Osteoblast (primary cell): ENCODE measurements at places on chromosomes 16 and 17. TPM values are rescaled to one million over a fixed set of nuclear protein-coding genes. Genes with fewer than 3 reads are reported as not detected.

- DNase-seq: no peak
These were observed 110.7 kb upstream of the FAM20A start for GRCh38 chr17:68711858-68712257.

DNA sequence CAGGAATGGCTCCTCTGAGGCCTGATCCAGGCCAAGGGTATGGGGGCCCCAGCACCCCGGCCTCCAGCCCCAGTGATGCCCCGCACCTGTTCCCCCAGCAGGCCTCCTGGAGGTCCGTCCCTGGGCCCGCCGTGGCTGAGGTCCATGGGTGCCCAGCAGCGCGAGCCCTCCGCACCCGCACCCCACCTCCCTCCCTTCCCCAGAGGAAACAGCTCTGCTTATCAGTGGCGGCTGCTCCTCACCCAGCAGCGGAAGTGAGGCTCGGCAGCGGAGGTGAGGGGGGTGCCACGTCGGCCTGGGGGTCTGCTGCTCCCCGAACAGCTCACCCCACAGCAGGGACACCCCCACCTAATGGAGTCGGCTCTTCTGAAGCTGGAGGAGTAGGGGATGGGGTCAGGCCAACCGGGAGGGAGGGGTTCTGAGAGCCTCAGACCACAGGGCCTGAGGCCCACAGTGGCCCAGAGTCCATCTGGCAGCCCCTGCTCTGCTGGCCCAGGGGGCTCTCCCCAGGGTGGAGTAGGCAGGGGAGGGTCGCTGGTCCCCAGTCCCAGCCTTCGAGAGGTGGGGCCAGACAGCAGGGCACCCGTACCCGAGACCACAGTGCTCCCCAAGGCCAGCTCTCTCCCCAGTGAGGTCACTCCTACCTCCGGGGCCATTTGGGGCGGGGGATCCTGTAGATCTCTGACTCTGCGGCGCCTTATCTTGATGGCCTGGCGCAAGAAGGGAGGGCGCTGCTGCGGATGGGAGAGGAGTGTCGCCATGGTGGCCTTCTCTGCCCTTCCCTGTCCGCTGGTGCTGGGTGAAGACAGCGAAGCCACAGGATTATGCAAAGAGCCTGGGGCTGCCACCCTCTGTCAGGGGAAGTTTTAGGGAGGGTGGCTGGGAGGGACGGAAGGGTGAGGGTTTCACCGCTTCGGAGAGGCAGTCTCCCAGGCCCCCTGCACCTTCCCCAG is at the start of gene UNC13D:
TSS of gene UNC13D (minus strand) at position 828 of the 953 bp plus-strand sequence. CDS start at position 761, 67 bp downstream.
- peak; percentile 66 for DNase-seq

GRCh38 chr17:62791235-62791734 is 16.8 kb downstream of the MARCHF10 start:
- peak; percentile 87 for DNase-seq

DNA sequence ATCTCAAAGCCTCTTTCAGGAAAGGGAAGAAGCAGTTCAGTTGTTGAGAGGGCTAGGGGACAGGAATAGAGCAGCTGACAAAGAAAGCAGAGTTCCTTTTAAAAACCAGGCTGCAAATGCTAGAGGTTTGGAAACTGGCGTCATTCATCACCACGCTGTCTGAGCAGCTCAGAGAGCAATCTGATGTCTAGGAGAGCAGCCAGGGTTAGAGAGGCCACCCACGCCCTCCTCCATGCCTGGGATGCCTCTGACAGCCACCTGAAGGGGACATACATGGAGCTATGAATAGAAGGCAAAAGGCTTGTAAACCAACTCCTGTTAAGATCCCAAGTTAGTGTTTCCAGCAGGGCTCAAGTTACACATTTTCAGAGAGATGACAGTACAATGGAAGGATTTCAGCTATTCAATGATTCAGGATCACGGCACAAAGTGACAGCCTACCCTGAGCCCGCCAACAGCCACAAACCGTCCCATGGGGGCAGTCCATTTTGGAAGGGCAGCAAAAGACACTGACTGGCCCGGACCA is 12.4 kb downstream of the RAB5C start:
- peak; percentile 92 for DNase-seq

DNA sequence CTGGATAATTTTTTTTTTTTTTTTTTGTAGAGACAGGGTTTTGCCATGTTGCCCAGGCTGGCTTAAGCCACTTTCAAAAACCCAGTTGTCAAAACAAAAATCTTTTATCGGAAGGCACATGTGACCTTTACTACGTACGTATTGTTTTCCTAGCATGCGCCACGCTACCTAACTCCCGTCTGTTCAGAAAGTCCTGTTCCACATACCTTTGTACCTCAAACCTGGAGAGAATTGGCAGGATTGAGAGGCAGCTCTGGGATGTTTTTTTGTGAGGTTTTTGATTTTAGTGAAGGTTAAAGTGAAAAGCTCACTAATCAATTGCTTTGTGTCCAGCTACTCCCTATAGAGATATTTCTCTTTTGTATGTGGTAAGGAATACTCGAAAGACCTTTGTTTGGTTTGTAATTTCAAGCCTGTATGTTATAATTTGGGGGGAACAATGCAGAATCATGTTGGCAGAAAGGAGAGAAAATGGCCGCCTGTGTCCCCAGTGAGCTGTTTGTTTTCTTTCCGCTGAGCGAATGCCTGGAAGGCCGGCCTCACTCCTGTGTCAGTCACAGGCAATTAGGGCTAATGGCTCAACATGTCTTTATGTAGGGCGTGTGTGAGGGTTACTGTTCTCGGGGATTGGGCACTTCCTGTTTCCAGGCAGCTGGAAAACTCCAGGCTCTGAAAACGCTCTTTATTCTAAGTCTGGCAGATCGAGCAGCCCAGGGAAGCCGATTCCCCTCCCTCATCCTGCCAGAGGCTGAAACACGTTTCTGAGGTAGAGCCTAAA is 60.8 kb upstream of the CLEC18A start:
- DNase-seq: peak; percentile 92

- DNase-seq: peak; percentile 91
These were observed 514 bp downstream of the THRA start for GRCh38 chr17:40063187-40063771.

- DNase-seq: no peak
These were observed 63.6 kb downstream of the PLCG2 start for GRCh38 chr16:81842564-81843242.

- DNase-seq: no peak
These were observed 7.2 kb upstream of the EIF4A3 start for GRCh38 chr17:80154166-80154565.

DNA sequence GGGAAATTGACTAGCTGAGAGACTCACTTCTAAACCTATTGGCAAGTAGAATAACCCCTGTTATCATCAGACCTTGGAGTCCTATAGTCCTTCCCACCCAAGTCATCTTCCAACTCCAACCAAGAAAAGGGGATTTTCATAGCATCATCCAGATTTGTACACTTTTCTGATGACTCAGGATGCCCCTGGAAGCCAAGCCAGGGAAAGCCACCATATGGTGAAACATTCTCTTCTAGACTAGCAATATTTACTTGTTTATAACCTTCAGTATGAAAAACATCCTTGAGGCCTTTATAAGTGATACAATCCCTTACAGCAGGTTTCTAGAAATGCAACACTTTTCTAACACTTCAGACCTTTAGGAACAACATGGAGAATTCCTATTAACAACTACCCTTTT is 618.8 kb upstream of the CDH11 start:
- DNase-seq: no peak

DNA sequence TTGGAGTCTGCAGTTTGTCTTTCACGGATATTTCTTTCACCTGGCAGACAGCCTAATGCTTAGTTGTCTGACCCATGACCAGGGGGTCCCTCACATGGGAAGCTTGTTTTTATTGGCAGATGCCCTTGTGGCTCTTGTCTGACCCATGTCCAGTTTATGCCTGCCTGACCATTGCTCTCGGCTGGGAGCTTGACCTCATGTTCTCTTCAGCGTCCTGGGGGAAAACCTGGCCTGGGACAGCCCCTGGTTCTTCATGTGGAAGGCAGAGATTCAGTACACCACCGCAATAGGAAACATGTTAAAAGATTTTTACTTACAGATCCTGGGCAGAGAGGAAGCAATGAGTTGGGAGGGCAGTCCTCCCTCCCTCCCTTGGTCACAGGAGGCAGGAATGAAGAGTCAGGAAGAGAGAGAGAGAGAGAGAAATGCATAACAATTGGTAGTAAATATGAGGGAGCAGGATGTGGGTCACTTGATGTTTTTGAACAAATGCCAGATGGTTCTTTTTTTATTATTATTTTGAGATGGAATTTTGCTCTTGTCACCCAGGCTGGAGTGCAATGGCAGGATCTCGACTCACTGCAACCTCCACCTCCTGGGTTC is 302.7 kb upstream of the MYOCD start:
- no peak for DNase-seq

DNA sequence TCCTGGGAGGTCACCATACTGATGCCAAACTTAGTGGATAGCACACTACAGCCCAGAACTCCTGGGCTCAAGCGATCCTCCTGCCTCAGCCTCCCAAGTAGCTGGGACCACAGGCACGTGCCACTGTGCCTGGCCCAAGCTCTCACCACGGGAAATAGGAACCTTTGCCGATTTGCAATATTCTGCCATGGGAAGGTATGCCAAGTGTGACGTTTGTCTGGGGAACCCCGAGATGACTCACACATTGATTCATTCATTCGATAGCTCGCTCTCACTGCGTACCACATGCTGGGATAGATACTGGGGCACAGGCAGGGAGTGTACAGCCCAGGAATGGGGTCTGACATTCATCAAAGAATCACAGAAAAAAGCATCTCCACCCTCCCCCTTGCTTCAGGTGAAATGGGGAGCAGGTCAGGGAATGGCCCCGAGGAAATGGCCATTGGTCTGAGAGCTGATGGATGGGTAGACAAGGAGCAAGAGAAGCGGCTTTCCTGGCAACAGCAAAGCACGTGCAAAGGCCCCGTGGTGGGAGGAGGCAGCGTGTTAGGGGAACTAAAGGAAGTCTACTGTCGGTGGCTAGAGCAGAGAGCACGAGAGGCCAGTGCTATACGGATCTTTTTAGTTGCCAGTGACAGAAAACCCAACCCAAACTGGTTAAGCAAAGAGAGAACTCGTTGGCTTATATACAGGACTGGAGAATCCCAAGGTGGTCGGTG is 44.1 kb downstream of the DNAH17 start:
- DNase-seq: peak; percentile 96

GRCh38 chr16:88856122-88856827 is 472 bp downstream of the GALNS start:
- DNase-seq: peak; percentile 94

DNA sequence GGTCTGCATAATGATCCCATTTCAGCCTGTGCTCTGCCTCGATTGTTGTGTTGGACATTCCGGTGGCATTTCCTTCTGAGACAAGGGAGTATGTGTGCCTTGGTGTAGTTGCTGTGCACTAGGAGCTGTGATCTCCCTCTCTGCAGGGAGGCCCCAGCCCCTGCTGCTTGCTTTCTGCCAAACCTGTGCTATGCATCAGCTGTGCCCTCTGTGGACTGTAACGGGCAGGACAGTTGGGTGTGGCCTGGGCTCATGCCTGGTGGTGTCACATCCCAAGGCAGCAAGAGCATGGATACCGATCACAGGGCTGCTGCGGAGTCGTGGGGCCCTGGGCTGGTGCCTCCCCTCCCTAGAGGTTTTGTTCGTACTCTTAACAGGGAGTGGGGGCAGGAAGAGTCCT is 3.8 kb upstream of the JPT2 start:
- DNase-seq: peak; percentile 69

DNA sequence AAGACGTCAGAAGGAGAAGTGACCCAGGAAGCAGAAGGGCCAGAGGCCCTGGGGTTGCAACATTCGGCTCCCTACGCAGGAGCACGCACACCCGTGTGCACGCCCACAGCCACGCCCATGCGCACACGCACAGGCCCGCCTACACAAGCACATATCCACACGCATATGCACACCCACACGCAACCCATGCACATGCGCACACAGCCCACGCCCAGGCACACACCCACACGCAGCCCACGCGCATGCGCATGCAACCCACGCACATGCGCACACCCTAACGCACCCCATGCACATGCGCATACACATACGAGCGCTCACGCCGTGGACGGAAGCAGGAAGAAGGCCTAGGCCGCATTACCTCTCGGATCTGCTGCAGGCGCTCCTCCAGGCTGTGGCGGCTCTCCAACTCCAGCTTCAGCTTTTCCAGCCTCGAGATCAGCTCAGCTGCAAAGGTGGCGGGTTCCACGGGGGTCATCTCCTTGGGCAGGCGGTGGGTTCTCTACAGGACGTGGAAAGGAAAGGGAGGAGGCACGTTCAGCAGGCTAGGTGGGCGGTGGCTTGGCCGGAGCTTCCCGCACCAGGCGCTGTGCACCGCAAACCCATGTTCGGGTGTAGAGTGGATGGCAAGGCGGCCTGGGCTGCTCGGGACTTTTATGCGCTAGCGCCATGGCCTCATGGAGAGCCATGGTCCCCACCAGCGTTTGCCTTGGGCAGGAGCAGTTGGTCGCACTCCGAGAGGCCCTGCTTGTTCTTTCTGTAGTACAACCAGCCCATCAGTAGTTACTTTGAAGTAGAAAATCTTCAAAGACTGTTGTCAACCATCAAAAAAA is 23.4 kb downstream of the AXIN2 start:
- DNase-seq: peak; percentile 46

DNA sequence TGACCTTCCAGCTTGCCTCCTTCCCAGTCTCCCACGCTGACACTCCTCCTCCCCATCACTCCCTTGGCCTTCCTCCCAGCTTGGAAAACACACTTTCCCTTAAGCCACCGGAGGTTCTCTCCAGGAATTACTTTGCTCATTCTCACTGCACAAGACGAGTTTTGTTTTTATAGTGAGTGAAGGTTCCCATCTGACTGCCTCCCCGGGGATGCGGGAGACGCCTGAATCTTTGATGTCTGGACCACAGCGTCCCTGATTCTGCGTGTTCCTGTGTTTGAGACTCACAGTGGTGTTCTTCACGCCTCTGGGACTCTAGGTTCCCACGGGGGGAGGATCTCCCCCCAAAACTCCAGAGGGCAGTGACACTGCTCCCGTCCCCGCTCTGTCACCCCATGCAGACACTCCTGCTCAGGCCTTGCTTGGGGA is 2.0 kb downstream of the DNAI2 start:
- DNase-seq: peak; percentile 90

- peak; percentile 56 for DNase-seq
These were observed 2.6 kb upstream of the STH start for GRCh38 chr17:45996282-45996937.

GRCh38 chr16:56738221-56738620 is 8.3 kb downstream of the NUP93 start:
- no peak for DNase-seq

DNA sequence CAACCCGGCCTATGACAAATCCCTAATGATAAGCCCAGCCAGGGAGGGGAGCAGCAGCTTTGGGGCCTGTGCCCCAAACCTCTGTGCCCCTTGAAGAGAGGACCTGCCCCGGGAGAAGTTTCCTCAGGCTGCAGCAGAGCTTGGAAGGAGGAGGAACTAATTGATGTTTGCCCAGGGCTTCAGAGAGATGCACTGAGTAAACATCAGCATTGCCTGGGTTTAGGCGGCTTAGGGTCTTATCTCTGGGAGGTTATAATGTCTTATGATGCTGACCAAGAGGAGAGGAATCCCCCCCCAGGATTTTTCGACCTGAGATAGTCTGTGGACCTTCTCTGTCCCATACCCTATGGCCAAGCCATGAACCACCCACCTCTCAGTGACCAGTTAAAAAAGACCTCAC is 148.7 kb upstream of the SDK2 start:
- DNase-seq: no peak

GRCh38 chr16:13621639-13622038 is 298.3 kb upstream of the ERCC4 start:
- DNase-seq: no peak

GRCh38 chr16:84143081-84143480 is 1.9 kb downstream of the HSDL1 start:
- no peak for DNase-seq

GRCh38 chr17:40072735-40073346 is 10.1 kb downstream of the THRA start:
- peak; percentile 10 for DNase-seq

The C17orf100 gene
- total RNA-seq: 0.29 and 0.72 TPM in 2 replicates

The TBC1D3H gene
- not detected in 2 replicates for total RNA-seq

The CHST6 gene
- 1.1 and 1.5 TPM in 2 replicates for total RNA-seq

The KRT16 gene
- 4.3 and 5.6 TPM in 2 replicates for total RNA-seq

The LRRC37B gene
- 17.0 and 23.0 TPM in 2 replicates for total RNA-seq

The PHF12 gene
- total RNA-seq: 20.3 and 26.8 TPM in 2 replicates

The NATD1 gene
- 13.0 and 15.2 TPM in 2 replicates for total RNA-seq
